ENCODE measurements at places on chromosomes 3 and 15.

DNA sequence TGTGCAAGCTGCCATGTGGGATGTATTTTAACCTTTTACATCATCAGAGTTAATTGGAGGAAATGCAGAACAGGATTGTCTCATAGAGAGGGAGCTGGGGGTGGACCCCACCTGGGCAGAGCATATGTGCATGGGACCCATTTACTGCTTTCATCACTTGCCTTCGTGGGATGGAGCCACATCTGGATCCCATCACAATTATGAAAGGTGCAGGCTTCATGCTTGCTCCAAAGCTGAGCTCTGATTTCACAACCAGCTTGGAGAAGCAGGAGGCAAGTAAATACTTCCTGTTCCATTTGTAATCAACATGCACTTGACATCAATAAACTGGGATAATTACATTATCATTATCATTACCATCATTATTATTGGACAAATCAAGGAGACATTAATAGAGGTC lies 161.9 kb downstream of the ALDH1A2 start:
- no peak for DNase-seq

DNA sequence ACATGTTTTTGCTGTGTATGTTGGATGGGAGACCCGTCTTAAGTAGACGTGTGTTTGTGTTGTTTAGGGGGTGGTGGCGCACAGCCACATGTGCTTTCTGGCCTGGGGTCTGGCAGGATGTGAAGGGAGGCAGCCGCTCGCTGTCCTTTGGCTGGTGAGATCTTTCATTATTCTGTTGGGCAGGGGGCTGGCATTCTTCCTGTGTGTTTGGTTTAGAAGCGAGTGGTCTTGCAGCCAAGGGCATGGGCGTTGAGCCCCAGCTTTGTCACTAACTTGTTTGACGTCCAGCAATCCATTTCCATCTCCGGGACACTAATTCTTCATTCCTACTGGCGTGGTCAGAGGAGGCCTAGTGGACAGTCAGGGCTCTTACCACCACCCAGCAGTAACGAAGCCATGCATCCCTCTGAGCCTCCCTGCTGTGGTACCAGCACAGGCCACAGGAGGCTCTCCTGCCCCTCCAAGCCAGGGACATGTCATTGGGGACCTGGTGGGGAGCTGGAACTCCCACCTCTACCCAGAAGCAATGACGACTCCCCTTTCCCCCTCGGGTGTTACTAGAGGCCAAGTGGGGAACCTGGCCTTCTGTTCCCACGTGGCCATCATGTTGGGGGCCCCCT lies 10.7 kb downstream of the THSD4 start:
- no peak for DNase-seq

- no peak for DNase-seq
Measured at GRCh38 chr15:81047928-81048327, 47.2 kb downstream of the TLNRD1 start.

GRCh38 chr3:119257654-119258410 lies 17.2 kb upstream of the B4GALT4 start:
- no peak for DNase-seq

- DNase-seq = no peak
Measured at GRCh38 chr15:79798311-79798710, 98.5 kb downstream of the MTHFS start.

DNA sequence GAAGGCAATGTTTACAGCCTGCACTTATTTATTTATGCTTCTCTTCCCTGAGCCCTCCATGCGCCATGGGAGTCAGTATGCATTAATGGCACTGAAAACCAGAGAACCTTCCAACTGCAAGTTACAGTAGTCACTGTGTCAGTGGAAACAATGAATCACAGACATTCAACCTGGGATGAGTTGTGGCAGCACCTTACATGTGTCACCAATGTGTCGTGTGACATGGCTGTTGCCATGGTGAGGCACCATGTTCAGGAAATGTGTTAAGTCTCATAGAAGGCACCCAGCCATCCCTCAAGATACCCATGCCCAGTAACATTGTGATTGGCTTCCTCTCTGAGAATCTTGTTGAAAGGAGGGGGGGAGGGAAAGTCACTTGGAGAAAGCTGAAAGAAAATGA lies 105.0 kb downstream of the FOXP1 start:
- no peak for DNase-seq

- no peak for DNase-seq
Measured at GRCh38 chr3:142046320-142047020, 102.9 kb downstream of the TFDP2 start.

- no peak for DNase-seq
Measured at GRCh38 chr3:186097317-186097662, 11.6 kb downstream of the ETV5 start.

DNA sequence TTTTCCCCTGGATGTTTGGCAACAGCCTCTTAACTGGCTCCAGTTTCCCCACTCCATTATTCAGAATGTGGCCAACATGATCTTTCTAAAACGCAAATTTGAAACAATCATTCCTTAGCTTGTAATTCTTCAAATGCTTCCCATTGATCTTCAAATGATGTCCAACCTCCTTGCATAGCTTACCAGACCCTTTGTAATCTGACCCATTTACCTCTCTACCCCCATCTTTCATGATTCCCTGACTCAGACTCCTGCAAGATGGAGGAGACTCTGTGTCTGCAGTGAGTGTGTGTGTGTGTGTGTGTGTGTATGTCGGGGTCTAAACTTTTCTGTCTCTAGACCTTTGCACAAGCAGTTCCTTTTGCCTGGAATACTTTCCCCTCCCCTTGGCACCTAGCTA lies 515.7 kb upstream of the PROK2 start:
- DNase-seq = no peak

- DNase-seq = no peak
Measured at GRCh38 chr3:19543212-19543841, 390.7 kb downstream of the EFHB start.

GRCh38 chr15:61777689-61778088 lies 282.6 kb downstream of the VPS13C start:
- DNase-seq = no peak

DNA sequence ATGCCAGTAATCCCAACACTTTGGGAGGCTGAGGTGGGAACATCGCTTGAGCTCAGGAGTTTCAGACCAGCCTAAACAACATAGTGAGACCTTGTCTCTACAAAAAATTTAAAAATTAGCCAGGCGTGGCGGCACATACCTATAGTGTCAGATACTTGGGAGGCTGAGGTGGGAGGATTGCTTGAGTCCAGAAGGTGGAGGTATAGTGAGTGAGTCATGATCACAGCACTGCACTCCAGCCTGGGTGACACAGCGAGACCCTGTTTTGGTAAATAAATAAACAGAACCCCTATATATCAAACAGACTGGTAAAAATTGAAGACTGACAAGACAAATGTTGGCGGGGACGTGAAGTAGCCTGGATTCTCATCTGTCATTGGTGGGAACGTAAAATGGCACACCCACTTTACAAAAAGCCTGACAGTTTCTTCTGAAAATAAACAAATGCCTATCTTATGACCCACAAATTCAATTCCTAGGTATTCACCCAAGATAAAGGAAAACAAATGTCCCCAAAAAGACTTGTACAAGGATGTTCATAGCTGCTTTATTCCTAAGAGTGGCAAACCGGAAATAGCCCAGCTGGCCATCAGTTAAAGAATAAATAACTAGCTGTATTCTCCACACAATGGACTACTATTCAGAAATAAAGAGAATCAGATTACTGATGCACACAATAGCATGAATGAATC lies 47.0 kb upstream of the GK5 start:
- no peak for DNase-seq

Measured in nucleus accumbens (tissue), 56 donors.